Type B pancreatic cell (in vitro differentiated cells): ENCODE measurements at places on chromosomes 3 and 15.

DNA sequence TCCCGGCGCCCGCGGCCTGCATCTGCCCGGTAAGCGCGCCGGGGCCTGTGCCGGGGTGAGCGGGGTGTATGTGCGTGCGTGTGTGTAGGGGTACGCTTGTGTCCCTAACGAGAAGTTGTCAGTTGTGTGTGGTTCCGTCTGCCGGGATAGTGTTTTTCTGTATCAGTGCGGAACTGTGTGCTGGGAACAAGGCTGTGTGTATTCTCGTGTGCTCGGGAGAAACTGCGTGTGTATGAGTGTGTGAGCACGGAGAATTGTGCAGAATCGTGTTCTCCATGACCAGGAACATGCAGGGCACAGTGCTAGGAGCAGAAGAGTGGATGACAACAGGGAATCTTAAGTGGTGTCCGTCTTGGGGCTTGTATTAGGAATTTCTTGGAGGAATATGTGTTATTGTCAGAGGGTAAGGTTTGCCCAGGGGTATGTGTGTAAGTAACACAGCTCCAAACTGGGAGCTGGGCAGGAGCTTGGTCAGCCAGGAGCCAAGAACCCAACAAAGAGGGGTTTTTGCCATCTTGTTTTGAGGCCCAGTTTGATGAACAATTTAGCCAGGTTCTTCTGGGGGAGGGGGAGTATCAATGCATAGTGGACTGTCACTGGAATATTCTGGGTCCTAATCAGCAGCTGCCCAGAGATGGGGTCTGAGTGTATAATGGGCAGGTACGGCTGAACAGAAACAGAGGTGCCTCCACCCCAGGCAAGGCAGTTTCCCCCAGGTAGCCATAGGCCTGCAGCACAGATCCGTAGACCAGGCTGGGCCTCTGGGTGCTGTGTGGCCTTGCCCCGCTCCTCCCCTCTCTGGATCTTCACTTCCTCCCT lies 2.1 kb downstream of the ISL2 start:
- no peak for DNase-seq

- no peak for DNase-seq
Observed at GRCh38 chr3:122987231-122987630, 40.3 kb downstream of the SEMA5B start.

GRCh38 chr3:64353226-64353625 lies 128.0 kb upstream of the PRICKLE2 start:
- no peak for DNase-seq

DNA sequence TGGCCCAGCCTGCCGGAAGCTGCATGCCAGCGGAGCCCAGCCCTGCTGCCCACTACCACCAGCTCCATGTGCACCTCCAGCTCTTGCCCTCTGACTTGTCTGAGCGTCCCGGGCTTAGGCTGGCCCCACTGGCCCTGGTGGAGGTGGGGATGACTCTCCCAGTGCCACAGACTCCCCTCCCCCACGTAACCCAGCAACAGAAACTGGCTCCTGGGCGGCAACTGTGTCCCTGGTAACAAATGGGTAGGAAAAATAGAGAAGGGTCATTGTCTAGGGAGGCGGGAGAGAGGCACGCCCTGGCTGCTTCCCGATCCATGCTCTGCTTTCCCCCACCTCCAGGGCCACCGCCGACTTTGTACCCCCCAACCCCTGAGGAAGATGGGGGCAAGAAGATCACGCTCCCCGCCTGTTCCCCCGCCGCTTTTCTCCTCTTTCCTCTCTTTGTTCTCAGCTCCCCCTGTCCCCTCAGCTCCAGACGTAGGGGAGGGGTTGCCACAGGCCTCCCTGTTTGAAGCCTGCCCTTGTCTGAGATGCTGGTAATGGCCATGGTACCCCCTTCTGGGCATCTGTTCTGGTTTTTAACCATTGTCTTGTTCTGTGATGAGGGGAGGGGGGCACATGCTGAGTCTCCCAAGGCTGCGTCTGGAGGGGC lies 10.8 kb upstream of the SEMA3B start:
- no peak for DNase-seq

GRCh38 chr15:96503276-96503675 lies 172.8 kb downstream of the NR2F2 start:
- DNase-seq = no peak

DNA sequence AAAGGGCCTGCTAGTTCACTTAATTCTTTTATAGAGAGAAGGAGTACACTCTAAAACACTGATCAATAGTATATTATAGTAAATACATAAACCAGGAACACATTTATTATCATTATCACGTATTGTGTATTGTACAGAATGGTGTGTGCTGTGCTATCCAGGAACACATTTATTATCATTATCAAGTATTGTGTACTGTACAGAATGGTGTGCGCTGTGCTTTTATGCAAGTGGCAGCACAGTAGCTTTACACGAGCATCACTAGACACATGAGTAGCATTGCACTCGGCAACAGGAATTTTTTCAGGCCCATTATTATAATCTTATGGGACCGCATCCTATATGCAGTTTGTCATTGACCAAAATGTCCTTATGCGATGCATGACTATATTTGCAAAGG lies 20.9 kb upstream of the MUC20 start:
- DNase-seq = no peak

- no peak for DNase-seq
Observed at GRCh38 chr3:183880121-183880520, 4.6 kb downstream of the PARL start.

GRCh38 chr15:91627473-91628278 lies 225.8 kb upstream of the SLCO3A1 start:
- no peak for DNase-seq

DNA sequence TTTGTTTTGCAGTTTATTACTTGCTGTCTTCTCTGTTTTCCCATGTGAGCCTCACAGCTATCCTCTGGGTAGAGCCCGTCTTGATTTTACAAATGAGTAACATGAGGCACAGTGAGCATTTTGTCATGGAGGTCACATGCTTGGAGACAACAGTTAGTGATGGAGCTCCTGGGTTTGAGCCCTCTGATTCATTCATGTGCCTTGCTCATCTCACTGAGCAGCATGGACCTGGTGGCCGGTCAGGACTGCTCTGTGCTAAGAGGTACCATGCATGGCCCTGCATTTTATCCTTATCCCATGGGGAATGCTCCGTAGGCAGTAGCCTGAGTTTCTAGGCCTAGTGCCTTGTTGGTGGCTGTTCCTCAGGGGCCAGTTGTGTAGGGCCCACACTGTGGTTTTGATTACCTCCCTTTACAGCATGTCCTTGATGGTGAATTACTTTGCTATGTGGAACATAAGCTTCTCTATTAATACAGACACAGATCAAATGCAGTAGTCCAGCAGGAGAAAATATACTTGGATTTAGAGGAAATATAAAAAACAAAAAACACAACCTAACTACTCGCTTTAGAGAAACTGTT lies 35.6 kb downstream of the MAP2K5 start:
- DNase-seq = no peak

DNA sequence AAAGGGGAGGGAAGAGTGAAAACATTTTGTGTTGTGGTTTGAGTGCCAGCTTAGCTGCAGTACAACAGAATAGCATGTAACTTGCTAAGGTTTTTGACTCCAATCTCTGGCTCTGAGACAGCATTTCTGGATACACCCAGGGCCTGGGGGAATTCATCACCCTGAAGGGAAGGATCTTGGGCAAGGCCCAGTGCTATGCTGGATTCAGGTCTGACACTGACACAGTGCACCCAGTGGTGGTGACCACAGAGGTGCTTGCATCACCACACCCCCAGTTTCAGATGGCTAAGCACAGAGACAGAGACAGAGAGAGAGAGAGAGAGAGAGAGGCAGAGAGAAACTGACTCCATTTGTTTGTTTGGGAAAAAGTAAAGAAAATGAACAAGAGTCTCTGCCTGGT lies 74.1 kb upstream of the KBTBD8 start:
- no peak for DNase-seq

GRCh38 chr3:48765376-48765775 lies 48.4 kb upstream of the IP6K2 start:
- DNase-seq = no peak

DNA sequence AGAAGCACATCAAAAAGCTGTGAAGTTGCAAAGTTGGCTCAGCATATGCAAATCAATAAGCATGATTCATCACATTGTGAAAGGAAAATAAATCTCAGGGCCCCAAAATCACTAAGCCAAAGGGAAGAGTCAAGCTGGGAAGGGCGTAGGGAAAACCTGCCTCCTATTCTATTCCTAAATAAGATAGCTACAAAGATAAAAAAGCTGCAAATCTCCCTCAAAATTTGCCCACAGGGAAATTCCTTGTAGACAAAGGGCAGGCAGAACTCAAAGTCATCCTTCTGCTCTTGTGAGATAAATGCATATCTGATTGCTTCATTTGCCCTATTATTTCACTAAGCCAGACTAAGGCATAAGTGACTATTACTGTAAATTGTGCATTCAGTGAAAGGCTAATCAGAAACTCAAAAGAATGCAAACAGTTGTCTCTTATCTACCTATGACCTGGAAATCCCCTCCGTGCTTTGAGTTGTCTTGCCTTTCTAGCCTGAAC lies 30.5 kb upstream of the CCNL1 start:
- DNase-seq = no peak

GRCh38 chr3:165883863-165884478 lies 46.7 kb upstream of the BCHE start:
- DNase-seq = no peak

GRCh38 chr3:142315083-142315482 lies 89.7 kb upstream of the GK5 start:
- no peak for DNase-seq

DNA sequence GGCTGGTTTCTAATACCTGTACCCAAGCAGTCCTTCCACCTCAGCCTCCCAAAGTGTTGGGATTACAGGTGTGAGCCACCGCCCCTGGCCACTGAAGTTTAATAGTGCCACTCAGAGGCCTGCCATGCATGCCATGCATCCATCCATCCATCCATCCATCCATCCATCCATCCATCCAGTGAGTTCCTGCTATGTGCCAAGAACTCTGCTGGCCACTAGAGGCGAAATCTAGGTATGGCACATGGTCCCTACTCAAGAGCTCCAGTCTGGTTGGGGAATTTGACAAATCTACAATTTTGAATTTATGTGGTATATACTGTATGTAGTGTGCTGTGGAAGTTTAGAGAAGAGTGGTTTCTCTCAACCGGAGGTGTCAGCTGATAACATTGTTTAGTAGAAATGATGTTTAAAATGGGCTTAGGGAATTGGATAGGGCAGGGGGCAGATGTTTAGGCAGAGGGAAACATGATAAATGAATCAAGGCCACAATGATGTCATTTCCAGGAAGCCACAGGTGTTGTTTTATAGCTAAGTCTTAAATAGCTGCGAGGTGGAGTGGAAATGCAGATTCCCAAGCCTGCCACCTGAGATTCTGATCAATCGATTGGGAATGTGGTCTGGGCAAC lies 384.4 kb upstream of the C2CD4B start:
- no peak for DNase-seq

DNA sequence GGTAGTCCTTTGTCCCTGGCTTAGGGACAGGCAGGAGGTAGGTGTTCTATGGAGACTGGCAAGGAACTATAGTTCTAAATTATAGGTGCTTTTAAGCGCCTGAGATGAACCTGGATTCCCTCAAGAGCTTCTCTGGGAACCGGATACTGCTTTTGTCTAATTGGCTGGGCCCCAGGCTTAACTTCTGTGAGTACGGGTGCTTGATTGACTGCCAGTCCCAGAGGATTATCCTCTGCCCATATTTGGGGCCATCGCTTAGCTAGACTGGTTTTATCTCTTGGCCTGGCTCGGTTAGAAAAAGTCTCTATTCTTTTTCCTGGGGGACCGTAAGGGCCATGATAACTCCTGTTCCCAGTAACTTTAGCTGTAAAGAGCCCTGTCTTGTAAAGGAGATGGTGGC lies 339.1 kb downstream of the KCNH8 start:
- no peak for DNase-seq

DNA sequence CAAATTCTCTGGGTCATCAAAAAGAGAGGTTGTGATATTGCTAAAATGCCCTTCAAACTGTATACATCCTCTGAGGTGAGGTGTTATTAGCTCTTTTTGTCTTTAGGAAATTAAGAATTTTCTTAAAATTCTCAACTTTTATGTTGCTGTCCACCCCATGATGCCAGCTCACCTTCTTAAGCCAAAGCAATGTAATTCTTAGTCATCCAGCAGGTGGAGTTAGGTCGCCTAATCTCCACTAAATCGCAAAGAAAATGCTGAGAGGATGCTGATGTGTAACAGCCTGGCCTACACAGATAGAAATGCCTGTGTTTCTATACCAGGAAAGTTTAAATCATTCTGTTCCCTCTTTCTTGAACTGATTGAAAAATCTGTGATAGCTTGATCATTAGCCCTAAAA lies 770.2 kb upstream of the ALCAM start:
- no peak for DNase-seq

DNA sequence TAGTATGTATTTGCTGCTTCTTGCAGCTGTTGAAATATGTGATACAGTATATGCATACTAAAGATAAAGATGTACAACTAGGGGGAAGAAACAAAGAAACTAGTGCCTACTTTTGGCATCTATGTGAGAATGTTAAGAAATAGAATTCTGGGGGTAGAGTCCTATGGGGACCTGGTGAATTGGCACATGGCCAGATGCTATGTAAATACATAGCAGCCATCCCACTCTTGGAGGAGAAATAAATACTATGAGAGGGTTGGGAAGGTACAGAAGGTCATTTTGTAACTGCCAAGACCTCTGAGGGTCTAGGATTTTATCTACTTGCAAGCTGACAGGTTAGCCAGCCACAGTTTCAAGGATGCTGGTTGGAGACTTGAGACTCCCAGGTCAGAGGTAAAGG lies 298.3 kb upstream of the TBL1XR1 start:
- no peak for DNase-seq

DNA sequence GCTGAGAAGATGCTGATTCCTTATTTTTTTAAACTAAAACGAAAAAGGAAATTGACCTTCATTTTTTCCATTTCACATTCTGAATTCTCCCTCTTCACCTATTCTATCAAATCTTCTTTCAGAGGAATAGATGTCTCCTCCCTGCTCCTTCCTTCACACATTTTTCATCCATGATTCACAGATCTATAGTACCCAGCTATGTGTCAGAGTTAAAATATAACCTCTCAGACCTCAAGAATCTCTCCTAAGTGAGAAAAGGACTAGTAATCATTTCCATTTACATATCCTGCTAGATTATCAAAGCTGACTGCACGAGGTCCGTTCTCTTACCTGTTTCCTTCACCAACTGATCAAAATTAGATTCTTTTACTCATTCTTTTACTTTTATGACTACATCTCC lies 1297.6 kb upstream of the ALCAM start:
- DNase-seq = no peak

- no peak for DNase-seq
Observed at GRCh38 chr3:195896361-195897080, 11.8 kb downstream of the TNK2 start.

DNA sequence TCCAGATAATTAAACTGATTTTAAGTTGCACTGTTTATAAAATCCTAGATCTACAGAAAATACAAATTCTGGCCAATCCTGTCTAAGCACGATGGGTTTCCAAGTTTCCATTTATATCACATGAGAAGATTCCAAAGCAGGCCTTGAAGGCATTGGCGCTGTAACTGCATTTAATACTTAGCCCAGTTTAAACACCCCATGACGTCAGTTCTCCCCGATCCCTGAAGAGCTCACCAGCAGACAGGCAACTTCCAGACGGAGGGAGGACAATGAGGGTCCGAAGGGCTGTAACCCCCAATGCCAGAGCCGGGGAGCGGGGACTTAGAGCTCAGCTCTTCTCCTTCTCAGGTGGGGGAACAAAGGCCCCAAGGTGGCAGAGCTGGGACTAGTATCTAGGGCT lies 117.3 kb downstream of the XXYLT1 start:
- no peak for DNase-seq

- DNase-seq = no peak
Observed at GRCh38 chr3:136939489-136939888, 18.3 kb upstream of the IL20RB start.

GRCh38 chr3:111691293-111691909 lies 96.3 kb upstream of the ZBED2 start:
- no peak for DNase-seq
